ENCODE measurements at places on chromosomes 4 and X.

GRCh38 chr4:2449511-2450392, 19.2 kb upstream of the RNF4 start:
- DNase-seq, result no peak

DNA sequence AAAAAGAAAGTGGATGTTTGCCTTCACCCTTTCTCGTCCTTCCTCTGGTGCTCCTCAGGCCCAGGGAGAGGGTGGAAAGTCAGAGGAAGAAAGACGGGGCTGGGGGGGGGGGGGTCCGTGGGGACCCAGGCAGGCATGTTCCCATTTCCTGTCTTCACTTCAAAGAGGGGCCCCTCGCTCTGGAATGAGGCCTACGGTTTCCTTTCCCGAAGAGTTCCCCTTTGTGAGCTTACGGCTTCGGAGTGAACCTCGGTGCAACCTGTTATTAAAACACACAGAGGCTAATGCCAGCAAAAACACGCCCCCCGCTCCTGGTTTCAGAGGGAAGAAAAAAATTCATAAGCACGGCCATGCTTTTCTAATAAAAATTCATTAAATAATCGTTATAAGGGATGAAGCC, 40.1 kb downstream of the SHOX start:
- DNase-seq, result no peak

DNA sequence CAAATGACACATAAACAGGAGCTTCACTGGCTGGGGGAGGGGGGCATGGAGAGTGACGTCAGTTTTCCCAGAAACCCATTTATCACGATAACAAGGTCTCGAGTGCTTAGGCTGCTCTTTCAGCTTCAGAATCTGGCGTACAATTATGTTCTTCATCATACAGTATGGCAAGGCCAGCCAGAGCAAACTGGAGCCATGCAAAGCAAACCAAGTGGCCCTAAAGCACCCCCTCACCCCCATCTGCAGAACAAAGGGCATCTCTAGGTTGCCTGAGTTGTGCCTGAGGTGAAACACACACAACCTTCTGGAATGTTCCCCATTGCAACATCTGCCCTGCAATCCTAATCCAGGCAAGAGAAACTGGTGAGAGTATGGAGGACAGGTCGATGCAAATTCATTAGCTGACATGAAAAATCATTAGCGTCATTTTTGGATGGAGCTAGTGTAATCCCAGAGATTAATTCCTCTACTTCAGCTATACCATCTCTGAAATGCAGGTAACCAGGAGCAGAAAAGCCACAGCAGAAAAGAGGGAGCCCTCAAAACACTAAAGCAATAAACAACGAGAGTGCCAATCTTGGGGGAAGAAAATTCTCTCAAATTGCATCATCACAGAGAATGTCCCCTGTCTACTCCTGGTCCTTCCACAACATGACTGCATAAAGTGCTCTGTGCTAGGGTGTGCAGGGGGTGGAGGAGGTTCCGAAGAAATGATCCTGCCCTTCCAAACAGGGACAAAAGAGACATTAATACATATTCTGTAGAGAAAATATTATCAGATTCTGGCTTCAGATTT, 1.8 kb downstream of the SEPTIN6 start:
- DNase-seq, result no peak

DNA sequence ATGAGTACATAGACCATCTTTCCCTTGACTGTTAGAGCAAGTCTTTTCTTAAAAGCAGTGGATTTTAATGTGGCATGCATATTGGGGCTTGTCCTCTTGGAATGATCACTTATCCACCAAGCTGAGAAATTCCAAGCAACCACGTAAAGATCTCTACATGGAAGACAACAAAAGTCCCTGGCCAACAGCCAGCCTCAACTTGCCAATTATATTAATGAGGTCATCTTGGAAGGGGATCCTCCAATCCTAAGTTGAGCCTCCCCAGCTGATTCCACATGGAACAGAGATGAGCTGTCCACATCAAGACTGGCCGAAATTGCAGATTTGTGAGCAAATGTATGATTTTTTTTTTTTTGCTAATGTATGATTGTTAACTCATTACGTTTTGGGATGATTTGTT, 20.6 kb upstream of the FTHL17 start:
- no peak for DNase-seq

DNA sequence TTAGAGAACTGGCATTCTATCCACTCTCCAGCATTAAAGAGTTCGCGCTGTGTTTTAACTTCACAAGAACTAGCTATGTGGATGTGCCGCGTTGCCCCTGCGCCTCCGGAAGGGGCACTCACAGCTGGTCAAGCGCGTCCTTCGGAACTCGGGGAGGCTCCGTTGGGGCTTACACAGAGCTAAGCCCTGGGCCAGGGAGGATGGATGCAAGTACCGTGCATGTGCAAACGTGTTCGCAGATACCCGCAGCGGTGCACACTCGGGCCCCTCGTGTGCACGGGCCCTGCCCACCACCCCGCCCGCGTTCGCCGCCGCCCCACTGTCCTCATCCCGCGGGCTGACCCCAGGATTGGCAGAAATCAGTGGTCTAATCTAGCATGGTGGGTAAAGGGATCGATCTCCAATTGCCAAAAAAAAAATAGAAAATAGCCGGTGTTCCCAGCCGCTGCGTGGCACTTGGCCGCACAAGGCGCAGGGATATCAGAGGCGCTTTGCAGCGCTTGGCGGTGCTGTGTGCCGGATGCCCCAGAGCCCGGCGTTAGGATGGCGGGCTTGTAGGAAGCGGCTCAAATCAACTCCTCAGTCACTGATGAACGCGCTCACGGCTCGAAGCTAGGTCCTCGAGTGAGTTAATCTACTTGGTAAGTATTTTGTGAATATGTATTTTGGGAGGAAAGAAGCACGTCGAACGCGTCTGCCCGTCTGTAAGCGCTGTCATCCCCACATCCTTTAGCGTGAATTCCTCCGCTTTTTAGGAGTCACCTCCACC, 989 bp upstream of the PCDH10 start:
- DNase-seq, result peak; percentile 43

DNA sequence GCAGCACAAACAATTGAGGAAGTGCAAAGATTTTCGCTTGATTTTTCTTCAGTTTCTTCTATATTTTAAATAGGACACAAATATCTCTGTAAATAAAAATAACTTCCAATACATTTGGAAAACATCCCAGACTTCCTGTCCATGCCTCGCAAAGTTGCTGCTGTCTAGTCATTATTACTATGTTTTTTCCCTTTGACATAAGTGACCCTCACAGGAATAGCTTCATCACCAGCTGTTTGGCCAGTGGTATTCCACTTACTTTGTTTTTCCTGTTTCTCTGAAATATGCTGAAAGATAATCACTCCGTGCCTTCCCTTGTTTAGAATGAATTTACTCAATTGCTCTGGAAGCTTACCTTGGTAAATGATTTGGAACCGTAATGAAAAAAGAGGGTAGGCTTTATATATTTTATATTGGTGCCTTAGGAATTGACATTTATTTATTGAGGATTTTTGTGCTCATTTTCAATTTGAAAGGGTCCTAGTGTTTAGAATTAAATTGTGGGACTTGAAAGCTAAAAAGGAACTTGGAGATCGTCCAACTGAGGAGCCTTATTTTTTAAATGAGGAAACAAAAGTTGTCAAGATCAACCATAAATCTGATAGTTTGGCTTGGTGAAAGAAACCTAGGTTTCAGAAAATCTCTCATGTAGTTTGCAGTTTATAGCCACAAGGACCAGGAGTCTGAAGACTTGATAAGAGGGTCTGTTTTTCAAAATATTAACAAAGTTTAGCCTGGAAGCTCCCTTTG, 65.6 kb downstream of the CDKL5 start:
- no peak for DNase-seq

GRCh38 chr4:146049802-146050201, 111.2 kb upstream of the ZNF827 start:
- DNase-seq, result no peak

DNA sequence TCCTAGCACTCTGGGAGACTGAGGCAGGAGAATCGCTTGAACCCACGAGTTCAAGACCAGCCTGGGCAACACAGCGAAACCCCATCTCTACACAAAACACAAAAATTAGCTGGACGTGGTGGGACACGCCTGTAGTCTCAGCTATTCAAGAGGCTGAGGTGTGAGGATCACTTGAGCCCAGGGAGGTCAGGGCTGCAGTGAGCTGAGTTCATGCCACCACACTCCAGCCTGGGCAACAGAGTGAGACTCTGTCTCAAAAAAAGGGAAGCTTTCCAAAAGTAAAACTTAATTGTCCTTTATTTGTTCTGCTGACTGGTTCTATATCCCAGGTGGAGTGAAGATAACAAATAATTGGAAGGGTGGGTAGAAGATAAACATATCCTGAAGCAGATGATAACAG, 45.6 kb downstream of the ABCG2 start:
- DNase-seq, result no peak

DNA sequence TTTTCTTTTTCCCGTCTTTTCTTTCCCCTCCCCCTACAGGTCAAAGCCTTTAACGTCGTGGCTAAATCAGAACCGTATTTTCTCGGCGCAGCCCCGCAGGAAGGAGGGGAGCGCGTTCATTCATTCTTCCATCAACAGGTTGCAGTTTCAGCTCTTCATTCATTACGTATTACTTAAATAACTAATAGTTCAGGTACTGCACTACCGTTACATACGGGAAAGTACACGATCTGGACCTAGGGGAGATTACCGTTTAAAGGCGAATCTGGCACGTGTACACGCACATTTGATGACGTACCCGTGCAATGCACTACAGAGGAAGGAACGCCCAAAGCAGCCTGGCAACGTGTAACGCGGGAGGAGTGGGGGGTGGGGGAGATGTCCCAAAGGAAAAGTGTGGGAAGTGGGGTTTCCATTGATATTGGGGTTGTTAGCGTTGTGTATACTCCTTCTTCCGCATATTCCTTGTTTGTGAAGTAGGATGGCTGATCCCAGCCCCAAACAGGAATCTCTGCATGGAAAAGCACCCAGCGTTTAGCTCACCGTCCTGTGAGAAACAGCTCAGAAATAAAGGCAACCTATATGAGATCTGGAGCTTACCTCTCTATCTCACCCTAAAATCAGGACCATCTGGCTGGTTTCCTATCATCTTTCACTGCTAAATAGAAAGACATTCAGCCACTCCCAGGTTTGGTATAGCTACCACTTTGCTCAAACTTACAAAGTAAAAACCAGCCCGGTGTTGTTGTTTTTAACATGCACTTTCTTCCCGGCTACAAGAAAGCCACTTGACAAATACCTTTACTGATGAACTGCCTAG, 585 bp upstream of the SEC24D start:
- DNase-seq, result peak; percentile 43

GRCh38 chr4:156898373-156899117, 73.1 kb downstream of the PDGFC start:
- no peak for DNase-seq

DNA sequence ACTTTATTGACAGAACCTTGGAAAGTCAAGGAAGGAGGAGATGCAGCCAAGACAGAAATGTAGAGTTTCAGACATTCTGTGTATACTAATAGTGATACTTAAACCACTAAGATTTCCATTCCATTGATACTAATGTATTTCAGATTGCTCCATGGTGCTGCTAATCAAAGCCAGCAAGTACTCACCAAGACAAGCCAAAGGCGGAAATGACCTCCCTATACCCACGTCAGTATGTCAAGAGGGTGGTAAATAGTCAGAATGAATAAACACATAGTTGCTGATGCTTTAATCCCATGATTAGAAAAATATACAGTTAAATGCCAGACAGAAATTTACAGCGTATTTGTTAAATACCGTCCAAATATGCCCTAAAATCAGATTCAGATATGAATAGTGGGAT, 417.8 kb upstream of the INTU start:
- DNase-seq, result no peak

DNA sequence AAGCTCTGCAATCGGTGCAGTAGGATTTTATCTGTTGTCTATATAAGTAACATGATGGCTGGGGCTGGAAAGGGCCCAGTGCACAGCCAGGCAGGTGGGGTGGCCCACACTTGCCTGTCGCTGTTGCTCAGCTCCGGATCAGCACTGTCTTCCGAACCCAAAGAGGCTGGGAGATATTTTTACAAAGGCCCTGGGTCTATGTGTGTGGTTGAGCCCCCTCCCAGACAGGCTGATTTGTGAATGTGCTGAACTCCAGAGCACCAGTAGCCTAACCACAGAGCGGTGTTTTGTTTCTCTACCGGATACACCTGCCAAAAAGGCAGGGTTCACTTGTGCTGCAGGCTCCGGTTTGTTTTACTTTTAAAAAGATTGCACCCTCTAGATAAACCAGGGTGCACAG, 33.5 kb upstream of the CHRNA9 start:
- DNase-seq, result no peak

DNA sequence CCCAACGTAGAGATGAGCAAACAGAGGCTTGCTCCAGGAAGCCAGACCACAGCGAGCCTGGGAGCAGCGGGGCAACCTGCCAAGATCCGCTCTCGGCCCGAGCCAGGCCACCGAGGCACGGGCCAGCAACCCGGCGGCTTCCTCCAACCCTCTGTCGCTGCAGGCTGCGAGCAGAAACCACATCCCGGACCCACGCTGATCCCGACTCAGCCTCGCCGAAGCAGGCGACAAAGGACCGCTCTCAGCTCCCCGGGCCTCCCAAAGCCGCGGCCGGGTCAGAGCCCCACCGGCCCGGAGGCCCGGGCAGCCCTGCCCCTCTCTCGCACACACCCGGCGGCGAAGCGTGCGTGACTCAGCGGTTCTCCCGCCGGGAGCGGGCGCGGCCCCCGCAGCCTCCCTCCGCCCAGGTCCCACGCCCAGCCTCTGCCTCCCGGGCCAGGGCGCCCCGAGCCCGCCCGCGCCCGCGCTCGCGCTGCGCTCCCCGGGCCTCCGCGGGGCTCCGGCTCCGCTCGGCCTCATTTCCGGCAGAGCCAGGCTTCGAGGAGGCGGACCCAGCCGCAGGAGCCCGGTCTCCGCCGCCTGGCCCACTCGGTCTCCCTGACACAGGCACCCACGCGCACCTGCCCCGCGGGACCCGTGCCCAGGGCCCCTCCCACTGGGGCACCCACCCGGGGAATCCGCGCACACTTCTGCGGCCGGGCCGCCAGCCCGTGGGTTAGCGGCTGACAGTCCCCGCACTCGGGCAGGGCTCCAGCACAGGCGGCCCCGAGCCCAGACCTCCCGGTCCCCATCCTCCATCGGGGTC, 1.7 kb downstream of the PPP2R2C start:
- DNase-seq, result peak; percentile 76

GRCh38 chr4:104163820-104164219, 330.9 kb downstream of the CXXC4 start:
- DNase-seq, result no peak

DNA sequence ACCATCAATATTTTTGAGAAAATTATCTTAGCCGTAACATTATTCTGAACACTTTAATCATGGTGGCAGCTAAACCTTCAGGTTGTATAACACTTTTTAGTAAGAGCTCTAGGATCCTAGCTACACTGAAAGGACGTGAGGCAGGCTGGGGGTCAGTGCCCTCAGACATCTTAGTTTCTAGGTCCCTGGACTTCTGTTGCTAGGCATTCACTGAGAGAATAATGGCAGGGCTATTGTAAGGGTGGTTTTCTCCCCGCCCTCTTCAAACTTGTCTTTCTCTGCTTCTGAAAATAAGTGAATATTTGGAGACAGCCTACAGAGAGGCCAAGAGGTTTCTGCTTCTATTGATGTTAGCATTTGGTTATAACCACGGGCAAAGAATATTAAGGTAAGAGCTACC, 15.4 kb upstream of the MMRN1 start:
- DNase-seq, result no peak

DNA sequence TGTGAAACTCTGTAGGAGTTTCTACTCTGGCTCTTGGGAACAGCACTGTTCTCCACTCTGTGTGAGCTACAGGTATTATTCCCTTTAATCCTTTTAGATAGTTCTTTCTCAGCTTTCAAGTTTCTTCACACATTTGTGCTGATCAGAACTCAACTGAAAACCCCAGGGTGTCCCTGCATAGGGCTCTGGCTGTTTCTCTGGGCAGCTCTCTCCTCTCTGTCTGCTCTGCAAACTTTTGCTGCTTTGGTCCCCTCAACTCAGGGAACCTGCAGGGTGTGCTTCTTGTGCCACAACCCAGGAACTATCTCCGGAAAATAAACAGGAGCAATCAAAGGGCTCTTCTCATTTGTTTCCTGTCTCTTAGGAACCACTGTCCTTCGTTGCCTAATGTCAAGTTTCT, 196.6 kb upstream of the GABRA2 start:
- DNase-seq, result no peak
